ENCODE measurements at places on chromosomes 7 and 10.

DNA sequence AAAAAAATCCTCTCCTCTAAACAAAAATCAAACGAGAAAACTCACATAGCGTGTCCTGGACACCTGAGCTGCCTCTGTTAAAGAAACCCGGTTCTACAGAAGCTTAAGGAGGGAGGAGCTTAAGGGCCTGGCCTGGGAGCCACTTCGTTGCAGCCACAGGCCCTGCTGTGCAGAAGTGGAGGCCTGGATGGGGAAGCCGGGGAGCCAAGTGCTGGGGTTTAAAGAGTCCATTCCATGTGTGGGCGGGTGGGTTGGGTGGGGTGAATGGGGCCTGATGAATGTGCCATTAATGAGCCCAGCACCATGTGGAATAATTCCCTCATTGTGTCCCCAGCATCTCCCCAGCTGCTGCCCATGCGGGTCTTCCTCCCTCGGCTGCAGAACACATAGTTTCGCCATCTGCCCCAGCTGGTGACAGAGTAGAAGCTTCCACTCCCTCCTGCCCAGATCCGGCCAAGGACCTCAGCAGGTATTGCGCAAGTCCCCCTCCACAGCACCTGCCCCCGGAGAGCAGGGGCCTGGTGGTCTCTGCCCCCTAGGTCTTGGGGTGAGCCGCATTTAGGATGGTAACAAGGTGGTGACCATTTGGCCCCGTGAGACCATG lies 127.8 kb upstream of the BTBD16 start:
- no peak for DNase-seq

- no peak for DNase-seq
Observed at GRCh38 chr10:80474941-80475340, 20.8 kb downstream of the TSPAN14 start.

DNA sequence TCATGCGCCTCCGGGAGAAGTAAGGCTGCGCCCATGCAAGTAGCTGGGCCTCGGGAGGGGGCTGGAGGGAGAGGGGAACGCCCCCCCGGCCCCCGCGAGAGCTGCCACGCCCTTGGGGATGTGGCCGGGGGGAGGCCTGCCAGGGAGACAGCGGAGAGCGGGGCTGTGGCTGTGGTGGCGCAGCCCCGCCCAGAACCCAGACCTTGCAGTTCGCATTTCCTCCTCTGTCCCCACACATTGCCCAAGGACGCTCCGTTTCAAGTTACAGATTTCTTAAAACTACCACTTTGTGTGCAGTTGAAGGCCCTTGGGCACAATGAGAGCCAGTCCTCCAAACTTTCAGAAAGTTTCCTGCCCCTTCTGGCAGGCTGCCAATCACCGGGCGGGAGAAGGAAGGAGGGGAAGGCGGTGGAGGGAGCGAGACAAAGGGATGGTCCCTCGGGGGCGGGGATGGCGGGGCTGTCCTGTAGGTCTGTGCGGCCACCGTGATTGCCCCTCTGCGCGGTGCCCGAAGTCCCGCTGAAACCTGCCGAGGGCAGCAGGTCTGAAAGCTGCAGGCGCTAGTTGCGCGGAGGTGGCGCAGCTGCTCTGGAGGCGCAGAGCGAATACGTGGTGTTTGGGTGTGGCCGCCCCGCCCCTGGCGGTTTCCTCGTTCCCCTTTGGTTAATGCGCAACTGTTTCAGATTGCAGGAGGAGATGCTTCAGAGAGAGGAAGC lies 2.1 kb downstream of the VIM start:
- DNase-seq: peak; percentile 62

- no peak for DNase-seq
Observed at GRCh38 chr10:35498693-35499092, 106.4 kb upstream of the GJD4 start.

- peak; percentile 52 for DNase-seq
Observed at GRCh38 chr10:77355844-77356243, 281.8 kb downstream of the KCNMA1 start.

DNA sequence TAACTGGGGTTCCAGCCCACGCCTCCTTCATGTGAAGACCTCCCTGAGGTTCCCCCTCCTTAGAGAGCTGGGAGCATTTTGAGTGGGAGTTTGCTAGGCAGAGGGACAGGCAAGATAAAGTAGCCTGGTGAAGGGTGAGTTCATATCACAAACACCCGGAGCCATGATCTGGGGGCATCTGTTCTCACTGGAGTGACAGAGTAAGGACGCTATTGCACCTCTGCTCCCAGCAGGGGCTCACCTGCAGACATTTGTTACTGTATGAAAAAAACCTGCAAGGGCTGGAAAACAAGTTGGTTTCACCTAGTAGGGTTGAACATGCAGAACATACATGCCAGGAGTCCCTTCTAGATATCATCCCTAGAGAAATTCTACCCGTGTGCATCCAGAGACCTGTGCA lies 88.4 kb downstream of the CARD11 start:
- no peak for DNase-seq

DNA sequence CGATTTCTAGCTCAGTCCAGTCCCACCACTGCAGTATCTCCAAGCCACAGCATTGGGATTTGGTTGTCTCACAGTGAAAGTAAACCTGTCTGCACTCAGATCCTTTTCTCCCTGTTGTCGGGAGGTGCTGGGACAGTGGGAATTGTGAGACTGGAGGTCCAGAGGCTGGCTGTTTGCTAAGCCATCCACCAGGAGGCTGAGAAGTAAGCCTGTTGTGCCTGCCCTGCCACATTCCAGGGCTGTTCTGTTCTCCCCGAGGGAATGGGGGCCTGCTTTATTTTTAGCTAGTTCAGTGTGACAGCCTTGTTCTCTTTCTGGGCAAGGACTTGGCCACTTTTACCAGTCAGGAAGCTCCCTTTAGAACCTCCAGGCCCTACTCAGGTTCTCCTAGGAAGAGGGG lies 54.9 kb downstream of the HK1 start:
- DNase-seq: peak; percentile 60

- no peak for DNase-seq
Observed at GRCh38 chr7:105270117-105270516, 118.6 kb downstream of the SRPK2 start.

GRCh38 chr7:40848541-40849221 lies 713.9 kb downstream of the SUGCT start:
- no peak for DNase-seq

DNA sequence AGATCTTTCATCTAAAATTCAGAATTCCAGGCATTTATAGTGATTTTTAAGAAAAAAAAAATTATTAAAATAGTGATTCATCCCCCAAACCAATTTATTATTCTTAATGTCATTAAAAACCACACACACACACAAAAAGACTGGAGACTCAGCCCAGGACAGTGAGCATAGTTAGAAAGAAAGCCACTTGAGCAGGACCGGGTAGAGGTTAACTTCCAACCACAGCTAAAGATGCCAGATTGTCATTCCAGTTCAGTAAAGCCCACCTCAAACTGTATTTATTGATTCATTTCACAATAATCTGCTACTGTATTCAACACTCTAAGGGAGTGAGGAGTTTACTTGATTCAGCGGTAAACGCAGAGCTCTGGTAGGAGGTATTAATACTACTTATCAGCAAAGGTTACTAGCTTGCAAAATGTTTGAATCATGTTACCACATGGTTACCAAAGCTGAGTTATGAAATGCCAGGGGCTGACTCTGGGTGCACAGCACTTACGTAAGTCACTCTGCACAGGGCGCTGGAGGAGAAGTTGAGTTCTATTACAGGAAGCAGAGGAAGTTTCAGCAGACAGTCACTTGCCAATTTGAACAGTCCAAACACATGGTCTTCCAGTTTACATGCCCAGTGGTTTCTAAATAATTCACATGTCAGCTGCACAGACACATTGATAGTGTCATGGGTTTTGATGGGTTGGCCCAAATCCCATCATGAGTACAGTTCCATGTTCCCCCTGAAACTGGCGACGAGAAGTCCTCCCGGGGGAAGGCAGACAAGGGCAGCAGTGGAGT lies 64.6 kb downstream of the KLF6 start:
- peak; percentile 69 for DNase-seq

DNA sequence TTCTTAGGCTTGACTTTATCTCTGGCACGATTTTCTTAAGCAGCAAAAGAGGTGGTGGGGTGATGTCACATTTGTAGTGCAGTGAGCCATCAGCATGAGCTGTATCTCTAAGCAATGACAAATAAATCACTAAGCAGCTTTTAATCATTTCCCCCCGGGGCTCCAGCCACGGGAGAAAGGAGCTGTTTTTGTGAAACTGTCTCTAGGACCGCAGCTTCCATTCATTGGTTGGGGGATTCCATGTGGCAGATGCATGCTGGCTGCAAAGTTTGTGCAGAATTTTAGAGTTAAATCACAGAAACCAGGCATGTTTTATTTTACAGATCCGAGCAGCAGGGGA lies 464 bp downstream of the KIAA1217 start:
- DNase-seq: peak; percentile 24

Data from AG08396 (cell line).